ENCODE measurements at places on chromosomes 5 and 9. TPM values are rescaled to one million over a fixed set of nuclear protein-coding genes. Genes with fewer than 3 reads are reported as not detected.

GRCh38 chr5:141532726-141533125 is 43.8 kb downstream of the PCDHGC5 start:
- no peak for DNase-seq

DNA sequence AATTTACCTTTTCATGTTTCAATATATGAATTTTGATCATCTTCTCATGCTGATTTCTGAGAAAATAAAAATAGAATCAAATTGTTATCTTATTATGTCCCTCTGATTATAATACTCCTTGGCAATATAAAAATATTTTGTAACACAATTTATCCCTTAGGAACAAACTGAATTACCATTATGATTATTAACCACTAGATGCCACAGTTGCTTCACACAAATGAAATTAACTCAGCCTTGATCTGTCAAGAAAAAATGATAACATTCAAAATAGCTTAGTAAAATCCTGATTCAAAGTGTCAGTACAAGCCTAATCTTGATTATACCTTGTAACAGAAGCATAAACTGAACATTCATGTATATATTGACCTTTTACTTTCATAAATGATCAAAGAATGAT is 4.8 kb upstream of the CHSY3 start:
- no peak for DNase-seq

DNA sequence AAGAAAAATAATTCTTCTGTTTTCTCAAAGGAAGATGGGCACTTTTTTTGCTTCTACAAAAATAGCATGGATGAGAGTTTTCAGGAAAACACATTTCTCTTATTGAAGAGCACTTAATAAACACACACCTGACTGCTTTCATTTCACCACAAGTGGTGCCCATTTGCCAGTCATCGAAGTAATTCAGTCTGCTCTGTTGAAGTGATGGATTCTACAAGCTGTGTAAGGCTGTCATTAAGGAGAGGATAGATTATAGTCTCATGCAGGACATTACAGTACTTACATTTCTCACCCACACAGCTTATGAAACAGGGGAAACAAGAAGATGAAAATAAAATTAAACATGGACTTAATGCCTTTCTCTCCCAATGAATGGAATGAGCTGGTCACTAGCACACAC is 165.2 kb downstream of the NR2F1-AS1 start:
- no peak for DNase-seq

DNA sequence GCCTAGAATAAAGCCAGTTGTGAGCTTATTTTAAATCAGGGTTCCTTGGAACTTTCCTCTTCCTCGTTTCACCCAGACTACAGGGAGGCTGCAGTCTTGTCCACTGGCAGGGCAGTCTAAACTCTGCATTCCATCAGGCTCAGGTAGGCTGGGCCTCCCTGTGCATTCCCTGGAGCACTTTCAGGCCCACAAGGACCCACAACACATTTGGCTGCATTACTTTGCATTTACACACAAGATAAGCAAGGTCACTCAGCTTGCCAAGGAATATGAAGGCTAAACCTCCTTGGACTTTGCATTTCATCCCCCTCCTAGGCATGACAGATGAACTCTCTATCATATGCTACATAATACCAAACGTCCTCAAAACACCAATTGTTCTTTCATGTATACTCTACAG is 104.2 kb downstream of the MARCHF3 start:
- DNase-seq = no peak

DNA sequence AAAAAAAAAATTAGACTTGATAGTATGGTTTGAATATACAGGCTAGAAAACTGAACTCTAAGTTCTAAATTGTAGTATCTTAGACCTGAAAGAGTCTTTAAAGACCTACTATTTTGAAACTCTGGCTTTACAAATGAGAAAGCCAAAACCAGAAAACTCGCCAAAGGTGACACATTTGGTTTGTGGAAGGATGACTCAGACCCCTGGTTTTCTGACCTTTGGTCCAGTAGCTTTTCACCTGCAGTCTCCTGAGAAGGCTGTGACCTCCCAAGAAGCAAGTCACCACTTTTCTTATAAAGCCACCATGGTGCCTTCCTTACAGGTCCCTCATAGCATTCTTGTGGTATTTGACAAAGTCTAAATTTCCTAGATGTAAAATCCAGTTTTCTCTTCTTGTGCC is 102.1 kb upstream of the CEP78 start:
- no peak for DNase-seq

GRCh38 chr9:81174023-81174422 is 515.3 kb downstream of the TLE1 start:
- DNase-seq = no peak

DNA sequence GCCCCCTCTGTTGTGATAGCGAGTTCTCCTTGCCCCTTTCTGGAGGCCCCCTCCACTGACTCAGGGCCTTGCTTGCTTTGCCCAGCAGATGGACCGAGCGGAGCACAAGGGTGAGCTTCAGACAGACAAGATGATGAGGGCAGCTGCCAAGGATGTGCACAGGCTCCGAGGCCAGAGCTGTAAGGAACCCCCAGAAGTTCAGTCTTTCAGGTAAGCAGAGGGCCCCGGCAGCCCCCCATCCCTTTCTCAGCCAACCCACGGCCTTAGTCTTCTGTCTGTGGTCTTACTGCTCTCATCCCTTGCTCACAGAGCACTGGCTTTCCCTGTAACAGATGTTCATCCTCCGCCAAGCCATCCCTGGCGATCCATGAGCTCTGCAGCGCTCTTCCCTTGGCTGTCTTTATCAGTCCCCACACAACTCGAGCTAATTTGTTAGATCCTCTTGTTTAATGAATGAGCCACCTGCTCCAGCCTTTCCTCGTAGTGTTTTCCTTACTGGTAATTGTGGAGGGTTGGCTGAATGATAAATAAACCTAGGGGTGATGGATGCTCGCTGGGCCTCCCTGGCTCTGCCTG is 18.4 kb upstream of the RARS1 start:
- DNase-seq = no peak

- no peak for DNase-seq
These were observed 79.4 kb downstream of the NLN start for GRCh38 chr5:65801352-65801783.

Gene INSL6
- polyA plus RNA-seq = not detected

DNA sequence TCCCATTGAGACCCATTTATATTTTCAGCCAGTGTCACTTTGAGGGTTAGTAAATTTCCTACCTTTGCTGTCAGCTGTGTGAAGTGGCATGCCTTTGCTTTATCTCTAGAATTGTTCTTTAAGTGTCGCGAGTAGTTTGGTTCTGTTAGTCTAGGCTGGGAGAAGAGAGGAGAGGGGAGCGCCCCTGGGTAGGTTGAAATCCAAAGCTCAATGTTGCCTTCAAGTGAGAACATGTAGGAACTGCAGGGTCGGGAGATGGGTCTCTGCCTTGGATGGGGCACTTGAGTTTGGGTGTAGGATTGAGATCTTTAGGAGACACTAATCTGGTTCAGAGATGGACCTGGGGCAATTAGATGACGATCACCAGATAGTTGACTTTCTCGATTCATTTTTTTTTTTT is 46.3 kb downstream of the STC2 start:
- DNase-seq = no peak

GRCh38 chr5:135156337-135156714 is 122.3 kb upstream of the PITX1 start:
- no peak for DNase-seq

DNA sequence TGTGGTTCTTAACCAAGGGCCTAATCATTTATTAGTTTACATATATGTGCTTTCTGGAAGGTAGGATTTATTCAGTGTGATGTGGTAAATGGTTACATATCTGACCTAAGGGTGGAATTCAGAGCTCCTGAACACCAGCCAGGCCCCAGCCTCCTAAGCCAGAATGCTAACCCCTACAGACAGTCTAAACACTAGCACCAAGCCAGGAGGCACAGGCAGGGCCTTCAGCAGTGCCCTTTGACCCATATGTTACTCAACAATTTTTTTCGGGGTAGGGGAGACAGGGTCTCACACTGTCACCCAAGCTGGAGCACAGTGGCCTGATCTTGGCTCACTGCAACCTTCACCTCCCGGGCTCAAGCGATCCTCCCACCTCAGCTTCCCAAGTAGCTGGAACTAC is 40.3 kb downstream of the PRKACG start:
- DNase-seq = no peak

Gene OTP
- not detected for polyA plus RNA-seq

GRCh38 chr5:168128111-168128510 is 163.3 kb upstream of the WWC1 start:
- DNase-seq = no peak

- DNase-seq = no peak
These were observed 276.9 kb downstream of the EFNA5 start for GRCh38 chr5:107393851-107394250.
